Brain pericyte (primary cell): ENCODE measurements at places on chromosomes 5 and 9.

DNA sequence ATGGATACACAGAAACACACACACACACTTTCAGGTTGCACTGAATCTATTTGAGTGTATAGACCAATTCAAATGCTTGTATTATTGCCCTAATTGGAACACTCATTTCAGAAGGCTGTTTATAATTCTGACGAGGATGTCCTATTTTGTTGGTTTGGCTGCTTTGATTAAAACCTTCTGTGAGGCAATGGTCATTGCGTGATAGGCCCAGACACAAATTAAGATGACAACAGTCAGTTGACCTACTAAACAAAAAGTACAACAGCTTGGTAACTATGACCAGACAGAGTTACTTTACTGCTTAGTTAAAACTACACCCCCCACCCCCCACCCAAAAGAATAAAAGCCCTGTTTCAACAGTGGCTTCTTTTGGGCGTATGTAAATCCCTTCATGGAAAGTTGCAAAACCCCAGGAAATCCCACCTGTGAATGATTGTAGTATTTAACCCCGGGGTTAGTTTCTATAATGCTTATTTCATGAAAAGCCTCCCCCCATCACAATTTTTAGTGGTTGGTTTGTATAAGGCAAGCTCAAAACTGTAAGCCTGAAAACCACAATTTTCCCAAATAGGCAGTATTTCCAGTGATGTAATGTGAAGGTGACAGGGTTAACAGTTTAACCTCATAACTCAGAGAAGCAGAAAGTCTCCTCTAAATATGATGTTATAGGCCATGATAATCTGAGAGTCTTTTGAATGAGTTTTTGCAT, 340.8 kb downstream of the FGF10 start:
- DNase-seq = no peak

GRCh38 chr9:75071530-75072122, 16.3 kb downstream of the NMRK1 start:
- no peak for DNase-seq

DNA sequence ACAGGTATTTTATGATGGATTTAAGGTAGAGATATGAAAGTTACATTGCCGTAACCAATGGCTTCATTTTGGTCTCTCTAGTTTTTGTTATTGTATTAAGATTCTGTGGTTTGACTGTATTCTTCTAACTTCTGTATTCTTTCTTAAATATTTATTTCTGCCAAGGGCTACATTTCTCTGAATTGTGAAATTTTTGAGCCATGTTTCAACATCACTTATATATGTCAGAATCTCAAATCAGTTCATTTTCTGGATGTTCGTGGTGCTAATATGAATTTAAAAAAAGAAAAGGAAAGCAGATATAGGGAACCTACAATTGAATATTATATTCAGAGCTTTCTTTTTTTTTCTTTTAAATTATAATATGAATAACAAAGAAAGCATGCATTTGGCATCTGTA, 142.7 kb downstream of the ANXA1 start:
- no peak for DNase-seq

DNA sequence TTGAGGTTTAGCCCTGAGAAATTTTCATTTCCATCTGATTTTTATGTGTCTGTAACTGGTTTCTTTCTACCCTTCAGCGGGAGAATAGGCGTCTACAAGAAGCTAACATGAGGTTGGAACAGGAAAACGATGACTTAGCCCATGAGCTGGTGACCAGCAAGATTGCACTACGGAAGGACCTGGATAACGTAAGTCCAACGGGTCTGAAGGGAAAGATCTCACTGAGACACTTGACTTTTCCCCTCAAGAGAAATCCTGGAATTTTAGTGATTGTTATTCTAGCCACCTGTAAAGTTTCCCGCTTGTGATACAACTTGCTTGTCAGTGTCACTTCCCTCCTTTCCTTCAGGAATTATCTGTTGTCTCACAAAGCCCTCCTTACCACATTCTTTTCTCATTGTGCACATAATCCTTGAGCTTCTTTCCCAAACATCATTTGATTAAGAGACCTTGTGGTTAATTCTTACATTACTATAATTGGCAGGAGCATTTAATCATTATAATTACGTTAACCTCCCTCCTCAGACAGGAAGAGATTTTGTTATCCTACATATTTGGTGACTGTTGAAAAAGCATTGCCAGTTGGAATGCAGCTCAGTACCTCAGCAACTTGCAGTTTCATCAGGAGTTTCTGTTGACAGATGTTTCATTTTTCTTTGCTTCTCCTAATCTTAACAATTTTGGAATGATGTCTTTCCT, 56.9 kb downstream of the GPR21 start:
- DNase-seq = no peak

GRCh38 chr9:120336021-120336752, 243.8 kb downstream of the CDK5RAP2 start:
- DNase-seq = no peak

- no peak for DNase-seq
Observed at GRCh38 chr5:142661143-142661542, 24.7 kb downstream of the FGF1 start.

DNA sequence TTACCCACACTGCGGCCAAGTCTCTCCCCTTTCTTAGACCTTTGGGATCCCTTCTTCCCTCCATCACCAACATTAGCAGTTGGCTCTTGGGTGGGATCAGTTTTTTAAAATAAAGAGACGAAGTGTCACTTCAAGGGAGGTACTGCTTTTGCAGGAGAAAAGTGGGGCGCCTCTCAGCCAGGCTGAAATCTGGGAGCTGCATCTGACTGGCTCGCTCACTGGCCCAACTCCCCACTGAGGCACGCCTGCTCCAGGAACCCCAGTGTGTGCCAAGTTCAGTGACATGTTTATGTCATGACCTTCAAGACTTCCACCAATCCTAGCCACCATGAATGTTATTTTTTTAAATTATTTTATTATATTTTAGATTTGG, 130.5 kb downstream of the MVB12B start:
- no peak for DNase-seq

DNA sequence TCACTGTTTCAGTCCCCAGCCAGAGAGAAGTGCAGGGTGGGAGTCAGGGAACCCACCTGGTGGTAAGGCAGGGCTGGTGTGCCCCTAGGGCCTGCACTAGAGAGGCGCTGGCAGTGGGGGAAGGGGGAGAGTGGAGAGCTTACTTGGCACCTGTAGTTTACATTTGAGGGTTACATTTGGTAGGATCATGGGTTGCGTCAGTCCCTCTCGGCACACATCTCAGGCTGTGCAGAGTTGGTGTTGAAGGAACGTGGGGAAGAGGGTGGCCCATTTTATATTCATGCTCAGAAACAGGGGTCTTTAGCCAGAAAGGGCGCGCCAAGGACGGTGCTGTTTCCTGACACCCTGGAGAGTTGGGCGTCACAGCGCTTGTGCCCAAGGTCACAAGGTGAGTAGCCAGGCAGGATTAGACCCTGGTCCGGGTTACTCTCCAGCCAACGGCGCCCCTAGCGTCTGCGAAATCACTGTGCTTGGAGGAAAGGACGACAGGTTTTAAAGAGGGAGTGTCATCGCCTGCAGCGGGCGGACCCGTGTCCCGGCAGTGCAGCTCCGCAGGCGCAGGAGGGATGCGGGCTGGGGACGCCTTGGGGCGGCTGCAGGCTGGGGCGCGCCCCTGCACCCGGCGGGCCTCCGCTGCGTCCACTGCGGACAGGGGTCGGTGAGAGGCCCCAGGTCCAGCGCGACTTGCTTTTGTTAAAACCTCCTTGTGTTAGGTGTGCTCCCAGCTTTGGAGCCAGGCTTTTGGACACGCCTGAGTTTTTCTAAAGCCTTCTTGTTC, 272.6 kb downstream of the FANCC start:
- DNase-seq = no peak

DNA sequence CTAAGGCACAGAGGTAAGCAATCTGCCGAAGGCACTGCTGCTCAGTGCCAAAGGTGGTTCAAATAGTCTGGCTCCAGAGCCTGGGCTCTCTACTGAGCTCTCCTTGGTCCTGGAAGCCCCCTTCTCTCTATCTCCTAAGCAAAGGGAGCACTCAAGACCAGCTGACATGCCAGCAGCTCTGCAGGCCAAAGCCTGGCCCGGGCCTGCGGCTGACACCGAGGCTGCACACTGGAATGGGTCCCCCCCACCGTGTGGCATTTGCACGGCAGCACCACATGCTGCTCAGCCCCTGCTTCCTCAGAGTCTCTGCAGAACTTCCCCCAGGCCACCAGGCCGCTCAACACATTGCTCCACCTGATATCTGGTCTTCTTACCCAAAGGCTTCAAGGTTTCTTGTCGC, 57.8 kb upstream of the GOLPH3 start:
- no peak for DNase-seq

GRCh38 chr9:93346231-93347112, 105.0 kb upstream of the FAM120A start:
- no peak for DNase-seq

DNA sequence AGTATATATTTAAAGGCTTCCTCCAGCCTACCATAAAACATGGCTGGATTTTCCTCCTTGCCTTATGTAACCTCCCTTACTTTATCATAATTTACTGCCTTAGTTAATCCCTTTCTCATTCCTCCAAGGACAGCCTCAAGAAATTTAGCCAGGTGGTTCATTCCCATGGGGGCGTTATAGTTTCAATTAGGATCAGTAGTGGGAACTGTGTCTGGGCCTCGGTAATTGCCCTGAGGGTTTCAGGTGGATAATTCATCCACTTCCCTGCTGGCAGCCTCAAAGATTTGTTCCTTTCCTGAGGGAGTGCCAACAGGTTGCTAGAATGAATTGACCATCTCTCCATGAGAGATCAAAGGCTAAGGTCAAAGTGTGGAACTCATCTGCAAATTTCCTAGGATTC, 4.3 kb upstream of the GM2A start:
- DNase-seq = no peak

GRCh38 chr5:56594792-56595191, 220.6 kb upstream of the MAP3K1 start:
- DNase-seq = no peak

GRCh38 chr9:24479361-24480059, 66.2 kb downstream of the IZUMO3 start:
- no peak for DNase-seq

- peak; percentile 82 for DNase-seq
Observed at GRCh38 chr9:111926421-111926875, 29.8 kb downstream of the UGCG start.

- DNase-seq = no peak
Observed at GRCh38 chr5:143805861-143806260, 6.1 kb upstream of the HMHB1 start.

DNA sequence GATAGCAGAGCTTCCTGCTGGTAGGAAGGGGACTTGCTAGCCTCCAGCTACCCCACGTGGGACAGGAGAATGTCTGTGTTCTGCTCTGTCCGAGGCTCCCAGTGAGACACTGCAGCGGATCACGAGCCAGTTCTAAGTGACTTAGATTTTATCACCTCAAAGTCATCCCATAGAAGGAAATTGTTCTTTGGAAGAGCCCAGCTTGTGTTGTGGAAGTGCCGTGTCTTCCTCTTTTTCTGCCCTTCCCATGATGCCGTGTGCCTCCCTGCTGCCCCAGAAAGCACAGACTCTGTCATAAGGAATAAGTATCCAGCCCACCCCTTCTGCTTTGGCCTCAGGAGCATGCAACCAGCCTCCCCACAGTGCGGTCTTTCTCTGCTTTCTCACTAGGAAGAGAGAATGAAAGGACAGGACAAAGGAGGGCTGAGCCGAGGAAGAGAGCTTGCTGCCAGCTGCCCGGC, 35.6 kb downstream of the RUFY1 start:
- no peak for DNase-seq

GRCh38 chr5:124868676-124869075, 122.2 kb upstream of the ZNF608 start:
- no peak for DNase-seq

DNA sequence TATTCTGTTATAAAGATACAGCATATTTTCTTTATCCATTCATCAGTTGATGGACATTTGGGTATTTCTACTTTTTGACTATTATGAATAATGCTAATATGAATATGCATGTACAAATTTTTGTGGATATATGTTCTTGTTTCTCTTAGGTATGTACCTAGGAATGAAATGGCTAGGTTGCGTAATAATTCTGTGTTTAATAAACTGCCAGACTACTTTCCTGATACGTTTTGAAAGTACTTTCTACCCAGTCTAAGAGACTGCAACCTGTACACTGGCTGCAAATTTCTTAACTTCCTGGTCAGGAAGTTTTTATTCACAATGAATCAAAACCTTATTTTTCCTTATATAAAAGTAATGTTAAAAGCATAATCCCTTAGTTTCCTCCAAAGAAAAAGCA, 93.9 kb upstream of the STARD4 start:
- no peak for DNase-seq

DNA sequence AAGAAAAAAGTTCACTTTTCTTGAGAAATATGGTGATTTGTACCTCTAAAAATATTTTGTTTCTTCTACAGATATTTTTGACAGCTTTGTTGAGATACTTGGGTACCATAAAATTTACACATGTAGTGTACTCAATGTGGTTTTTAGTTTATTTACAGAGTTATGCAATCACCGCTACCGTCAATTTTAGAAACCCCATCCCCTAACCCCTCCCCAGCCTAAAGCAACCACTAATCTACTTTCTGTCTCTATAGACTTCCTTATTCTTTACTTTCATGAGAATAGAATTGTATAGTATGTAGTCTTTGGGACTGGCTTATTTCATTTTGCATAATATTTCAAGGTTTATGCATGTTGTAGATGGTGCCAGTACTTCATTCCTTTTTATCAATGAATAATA, 45.0 kb upstream of the TDRD7 start:
- no peak for DNase-seq

GRCh38 chr9:133210609-133211008, 1.6 kb upstream of the OBP2B start:
- no peak for DNase-seq

DNA sequence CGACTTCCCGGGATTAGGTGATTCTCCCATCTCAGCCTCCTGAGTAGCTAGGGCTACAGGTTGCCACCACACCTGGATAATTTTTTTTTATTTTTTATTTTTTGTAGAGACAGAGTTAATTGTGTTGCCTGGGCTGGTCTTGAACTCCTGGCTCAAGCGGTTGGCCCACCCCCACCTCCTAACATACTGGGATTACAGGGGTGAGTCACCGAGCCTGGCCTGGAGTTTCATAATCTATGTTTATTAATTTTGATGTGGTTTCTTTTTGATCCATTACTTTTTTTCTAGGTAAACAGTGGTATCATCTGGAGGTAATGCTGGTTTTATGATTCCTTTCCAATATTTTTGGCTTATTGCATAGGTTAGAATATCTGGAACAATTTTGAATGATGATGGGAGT, 54.2 kb downstream of the KIAA1958 start:
- no peak for DNase-seq

DNA sequence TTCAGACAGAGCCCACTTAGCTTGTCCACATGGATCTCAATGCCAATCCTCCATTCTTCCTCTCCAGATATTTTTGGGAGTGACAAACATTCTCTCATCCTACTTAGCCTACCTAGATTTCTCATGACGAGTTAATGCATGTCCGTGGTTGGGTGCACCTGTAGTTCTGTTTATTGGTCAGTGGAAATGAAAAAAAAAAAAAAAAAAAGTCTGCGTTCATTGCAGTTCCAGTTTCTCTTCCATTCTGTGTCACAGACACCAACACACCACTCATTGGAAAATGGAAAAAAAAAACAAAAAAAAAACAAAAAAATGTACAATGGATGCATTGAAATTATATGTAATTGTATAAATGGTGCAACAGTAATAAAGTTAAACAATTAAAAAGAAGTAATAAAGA, 59.0 kb downstream of the BASP1 start:
- DNase-seq = no peak
